ENCODE measurements at places on chromosomes 2 and 18. TPM values are rescaled to one million over a fixed set of nuclear protein-coding genes. Genes with fewer than 3 reads are reported as not detected.

GRCh38 chr2:213234641-213235040 lies 49.6 kb upstream of the SPAG16 start:
- DNase-seq, result no peak

Gene CCL20
- total RNA-seq, result not detected

DNA sequence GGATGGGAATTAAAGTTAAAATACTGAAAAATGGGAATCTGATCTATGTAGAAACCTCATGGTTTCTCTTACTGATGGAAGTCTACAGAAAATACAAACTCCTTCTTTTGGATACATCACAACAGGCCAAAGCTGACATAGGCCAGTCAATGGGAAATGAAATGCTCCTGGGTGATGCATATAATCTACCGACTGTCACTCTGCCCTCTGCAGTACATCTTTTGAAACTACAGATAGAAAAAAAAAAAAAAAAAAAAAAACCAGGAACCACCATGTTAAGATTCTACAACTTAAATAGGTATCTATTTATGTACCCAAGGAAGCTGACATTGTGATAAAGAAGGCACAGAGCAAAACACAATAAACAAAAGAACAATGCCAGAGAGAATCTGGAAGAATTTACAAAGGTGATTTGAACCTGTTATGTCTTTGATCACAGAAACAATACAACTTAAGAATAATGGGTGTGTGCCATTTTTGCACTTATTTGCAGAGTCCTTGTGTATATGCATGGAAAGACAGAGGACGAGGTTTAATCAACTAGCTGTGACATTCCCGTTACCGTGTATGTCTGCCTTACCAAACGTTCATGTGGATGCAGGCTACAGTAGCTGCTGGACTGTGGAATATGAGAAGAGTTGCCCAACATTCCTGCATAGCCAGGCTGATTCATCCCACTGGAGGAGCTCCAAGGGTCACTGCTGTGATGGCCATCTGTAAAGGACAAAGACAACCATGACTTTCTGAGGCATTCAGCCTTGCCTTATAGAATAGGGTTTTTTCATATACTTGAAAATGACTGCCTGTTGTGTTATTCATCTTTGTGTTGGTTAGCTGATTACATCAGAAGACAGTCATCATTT lies 312.7 kb downstream of the TCF4 start:
- DNase-seq, result no peak

GRCh38 chr2:175207741-175208438 lies 26.4 kb upstream of the ATP5MC3 start:
- no peak for DNase-seq

Gene DNMT3A
- total RNA-seq, result 30.2 TPM

GRCh38 chr2:1773883-1774282 lies 29.6 kb upstream of the PXDN start:
- DNase-seq, result no peak

Gene IL36A
- total RNA-seq, result not detected

GRCh38 chr2:162053066-162053807 lies 20.8 kb downstream of the DPP4 start:
- no peak for DNase-seq

Gene GALR1
- 0.28 TPM for total RNA-seq

Gene ADAM23
- 2.8 TPM for total RNA-seq

DNA sequence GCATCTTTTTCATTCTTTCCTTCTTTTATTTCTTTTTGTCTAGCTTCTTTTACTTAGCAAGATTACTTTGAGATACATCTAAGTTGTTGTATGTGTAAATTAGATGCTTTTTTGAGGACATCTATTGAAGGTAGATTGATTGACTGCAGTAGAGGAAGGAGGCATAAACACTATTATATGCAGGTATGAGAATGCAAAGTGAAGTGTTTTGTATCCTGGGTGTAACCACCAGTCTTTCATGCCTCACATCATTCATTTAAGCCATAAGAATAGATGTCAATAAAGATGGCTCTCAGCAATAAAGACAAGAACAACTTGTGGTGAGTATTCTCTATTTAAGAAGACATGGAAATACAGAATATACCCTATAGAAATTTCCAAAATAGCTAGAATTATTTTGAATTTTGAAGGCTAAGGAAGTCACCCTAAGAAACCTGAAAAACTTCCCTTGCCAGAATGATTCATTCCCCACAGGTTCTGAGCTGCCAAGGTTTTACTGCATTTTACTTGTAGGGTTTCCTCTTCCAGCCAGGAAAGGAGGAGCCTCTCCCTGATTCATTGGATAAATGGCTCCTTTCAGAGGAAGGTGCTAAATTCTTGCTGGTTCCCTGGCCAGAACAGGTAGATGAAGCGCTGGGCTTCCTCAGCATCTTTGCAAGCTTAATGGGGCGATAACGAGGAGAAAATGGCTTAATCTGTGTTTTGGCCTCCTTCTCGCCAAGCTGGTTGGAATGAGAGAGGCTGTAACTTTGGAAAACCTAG lies 279.8 kb upstream of the SLC14A2 start:
- no peak for DNase-seq

All from sigmoid colon (tissue), 7 donors.